ENCODE measurements at places on chromosomes 5 and 9.

DNA sequence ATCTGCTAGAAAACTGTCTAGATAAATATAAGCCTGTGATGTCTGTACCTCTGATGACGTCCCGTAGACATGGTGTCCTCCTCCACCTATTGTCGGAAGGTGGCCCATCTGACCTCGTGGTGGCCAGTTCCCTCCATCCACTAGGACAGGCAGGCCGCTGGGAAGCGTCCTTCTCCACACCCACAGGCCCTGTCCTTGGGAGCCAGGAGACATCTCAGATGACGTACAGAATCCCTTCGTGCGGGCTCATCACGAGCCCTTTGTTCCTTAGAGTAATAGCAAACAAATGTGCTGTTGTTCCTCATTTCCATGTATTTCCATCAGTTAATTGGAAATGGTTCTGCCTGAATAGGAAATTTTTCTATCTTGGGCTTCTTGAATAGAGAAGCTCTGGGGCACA lies 38.3 kb upstream of the TENT4A start:
- no peak for ATAC-seq

DNA sequence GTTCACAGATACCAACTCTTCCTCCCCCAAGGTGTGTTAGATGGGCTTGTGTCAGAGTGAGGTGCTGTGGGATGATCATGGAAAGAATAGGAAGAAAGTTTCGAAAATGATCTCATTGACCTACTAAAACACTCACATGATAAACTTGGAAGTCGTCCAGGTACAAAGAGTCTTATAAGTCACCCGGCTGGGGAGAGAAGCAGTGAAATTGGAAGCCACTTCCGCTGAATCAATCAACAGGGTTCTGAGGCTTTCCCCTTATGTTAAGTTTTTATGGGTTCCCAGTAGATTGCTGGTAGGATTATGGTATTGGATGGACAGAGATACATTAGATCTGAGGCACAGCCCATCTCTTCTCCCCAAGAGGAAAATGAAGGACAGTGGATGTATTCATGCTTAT lies 218.8 kb upstream of the MSX2 start:
- ATAC-seq: no peak

DNA sequence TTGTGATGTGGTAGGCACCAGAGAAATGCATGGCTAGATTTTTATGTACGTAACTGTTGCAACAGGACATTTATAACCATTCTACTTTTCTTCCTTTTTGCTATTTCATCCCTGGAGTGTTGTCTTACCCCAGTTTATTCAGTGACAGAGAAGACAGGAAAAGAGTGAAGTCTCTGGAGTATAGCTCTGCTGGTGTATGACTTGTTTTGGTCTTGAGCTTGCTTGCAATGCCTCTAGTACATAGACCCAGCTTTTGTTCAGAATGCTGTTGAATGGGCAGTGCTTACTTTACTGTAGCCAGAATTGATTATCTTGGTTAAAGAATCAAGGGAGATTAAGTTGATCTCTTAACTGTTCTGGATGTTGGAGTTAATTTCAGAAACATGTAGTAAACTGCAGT lies 94.3 kb downstream of the PBX3 start:
- ATAC-seq: peak; percentile 57

DNA sequence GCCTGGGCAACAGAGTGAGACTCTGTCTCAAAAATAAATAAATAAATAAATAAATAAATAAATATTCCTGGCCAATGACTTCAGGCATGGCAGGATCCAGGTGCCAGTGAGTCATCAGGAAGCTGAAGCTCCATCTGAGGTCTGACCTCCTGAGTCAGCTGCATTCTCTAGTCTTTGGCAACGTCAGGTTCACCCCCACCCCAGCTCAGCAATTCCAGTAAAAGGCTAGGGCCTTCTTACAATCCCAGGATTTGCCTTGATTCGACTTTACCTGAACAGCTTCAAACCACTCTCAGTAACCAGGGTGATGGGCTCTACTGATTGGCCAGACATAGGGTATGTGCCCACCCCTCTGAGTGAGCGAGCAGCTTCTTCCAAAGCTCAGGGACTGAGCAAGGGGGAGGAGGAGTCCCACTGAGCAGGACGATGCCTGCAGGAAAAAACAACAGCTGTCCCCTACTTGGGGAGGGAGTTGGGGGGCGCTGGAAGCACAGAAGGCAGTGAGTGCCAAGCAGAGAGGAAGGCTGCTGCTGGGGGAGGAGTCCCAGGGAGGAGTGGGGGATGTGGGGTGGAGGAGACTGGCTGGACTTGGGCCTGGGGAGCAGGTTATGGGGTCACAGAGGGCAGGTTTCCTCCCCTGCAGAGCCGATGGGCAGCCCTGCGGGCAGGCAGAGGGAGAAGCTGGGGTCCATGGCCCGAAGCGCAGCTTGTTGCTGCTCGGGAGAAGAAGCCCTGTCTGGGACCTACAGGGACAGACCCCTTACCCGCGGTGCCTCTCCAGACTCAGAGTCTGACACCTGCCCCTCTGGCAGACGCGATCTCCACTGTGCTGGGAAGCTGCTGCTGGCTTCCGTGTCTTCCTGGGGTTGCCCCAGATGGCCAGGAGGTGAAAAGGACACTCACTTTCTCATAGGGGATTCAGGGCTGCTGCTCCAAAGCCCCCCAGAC lies 25.9 kb upstream of the UNC5A start:
- peak; percentile 79 for ATAC-seq

DNA sequence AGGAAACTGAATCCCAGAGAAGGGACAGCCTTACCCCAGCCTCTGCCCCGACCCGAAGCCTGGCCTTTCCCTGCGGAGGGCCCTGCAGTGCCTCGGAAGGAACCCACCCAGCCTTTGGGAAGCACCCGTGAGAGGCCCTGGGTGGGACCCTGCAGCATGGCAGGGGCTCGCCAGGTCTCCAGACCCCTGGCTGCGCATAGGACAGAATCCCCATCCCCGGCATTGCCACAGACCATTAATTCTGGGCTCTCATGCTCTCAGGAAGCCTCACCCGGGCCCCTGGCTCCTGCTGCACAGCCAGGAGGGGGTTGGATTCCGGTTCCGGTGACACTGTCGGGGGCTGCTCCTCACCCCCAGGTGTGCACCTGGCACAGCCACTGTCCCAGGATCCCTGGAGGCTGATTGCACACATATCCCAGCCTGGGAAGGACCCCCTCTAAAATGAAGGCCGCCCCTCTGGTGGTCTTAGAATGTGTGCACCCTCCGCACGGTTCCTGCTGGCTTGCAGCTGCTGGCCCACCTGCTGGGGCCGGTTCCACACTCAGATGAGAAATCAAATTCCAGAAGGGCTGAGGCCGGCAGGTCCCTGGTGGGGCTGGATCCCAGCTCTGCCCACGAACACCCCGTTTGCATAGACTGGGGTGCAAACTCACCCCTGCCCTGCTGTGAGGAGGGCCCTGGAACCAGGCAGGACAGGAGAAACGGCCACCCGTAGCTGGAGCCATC lies 4.7 kb downstream of the EGFL7 start:
- no peak for ATAC-seq

- ATAC-seq: peak; percentile 97
Measured at GRCh38 chr5:111984044-111984443, 227.1 kb upstream of the NREP start.

DNA sequence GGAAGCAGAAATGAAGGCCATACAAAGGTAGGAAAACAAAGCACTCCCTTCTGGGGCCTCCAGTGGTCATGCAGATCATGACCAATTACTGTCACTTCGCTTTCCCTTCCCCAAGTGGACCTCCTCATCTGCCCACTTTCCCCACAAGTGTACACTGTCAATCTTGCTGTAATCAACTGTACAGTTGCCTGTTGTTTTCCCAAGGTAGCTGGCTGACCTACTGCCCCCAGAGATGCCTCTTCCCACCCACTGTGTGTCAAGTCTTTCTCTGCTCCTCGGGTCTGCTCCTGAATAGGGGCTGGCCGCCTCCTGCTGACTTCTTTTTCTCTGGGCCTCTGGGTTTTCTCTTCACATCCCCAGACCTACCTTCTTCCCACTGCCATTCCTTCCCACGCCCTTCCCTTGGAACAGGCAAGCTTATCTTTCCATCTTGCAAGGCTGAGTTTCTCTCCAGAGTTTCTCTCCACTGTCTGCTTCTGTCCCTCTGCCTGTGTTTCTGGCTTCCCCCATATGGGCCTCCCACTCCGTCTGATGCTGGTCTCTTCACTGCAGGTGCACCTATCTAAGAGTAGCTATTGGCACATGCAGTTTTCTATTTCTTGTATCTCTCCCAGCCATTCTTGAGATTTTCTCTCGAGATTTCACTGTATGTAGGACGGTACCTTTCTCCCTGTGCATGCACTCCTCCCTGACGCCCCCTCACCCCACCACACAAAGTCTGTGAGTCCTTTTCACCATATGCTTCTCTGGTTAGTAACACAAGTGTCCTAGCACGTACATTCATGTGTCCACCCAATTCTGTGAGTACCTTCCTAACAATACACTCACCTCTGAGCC lies 2.4 kb downstream of the ELL2 start:
- no peak for ATAC-seq

DNA sequence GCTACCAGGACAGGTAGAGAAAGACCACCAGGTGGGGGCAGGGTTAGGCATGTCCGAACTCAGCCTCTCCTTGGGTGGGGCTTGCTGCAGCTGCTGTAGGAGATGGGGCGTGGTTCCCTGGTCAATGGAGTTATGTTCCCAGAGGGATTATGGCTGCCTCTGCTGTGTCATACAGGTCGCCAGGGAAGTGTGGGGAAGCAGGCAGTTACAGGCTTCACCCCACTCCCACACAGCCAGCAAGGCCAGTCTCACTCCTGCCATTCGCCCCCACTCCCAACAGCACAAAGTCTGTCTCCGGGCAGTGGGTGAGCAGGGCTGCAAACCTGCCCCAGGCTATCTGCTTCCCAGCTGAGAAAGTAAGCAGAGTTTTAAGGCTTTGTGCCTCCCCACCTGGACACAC lies 20.0 kb upstream of the CEP72 start:
- no peak for ATAC-seq

DNA sequence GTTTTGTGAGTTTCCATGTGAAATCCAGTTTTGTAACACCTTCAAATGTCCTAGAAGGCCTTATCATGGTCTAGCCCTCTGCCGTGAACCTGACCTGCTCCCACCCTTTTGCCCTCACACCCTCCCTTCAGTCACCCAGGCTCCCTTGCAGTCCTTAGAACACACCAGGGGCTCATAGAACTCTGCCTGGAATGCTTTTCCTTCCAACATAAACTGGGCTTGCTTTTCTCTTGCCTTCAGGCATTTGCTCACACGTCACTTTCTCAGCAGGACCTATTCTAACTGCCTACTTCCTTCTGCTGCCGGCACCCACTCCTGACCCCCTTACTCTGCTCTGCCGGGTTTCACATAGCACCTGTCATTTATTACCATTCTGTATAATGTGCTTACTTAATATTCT lies 111.9 kb downstream of the PDE8B start:
- no peak for ATAC-seq

DNA sequence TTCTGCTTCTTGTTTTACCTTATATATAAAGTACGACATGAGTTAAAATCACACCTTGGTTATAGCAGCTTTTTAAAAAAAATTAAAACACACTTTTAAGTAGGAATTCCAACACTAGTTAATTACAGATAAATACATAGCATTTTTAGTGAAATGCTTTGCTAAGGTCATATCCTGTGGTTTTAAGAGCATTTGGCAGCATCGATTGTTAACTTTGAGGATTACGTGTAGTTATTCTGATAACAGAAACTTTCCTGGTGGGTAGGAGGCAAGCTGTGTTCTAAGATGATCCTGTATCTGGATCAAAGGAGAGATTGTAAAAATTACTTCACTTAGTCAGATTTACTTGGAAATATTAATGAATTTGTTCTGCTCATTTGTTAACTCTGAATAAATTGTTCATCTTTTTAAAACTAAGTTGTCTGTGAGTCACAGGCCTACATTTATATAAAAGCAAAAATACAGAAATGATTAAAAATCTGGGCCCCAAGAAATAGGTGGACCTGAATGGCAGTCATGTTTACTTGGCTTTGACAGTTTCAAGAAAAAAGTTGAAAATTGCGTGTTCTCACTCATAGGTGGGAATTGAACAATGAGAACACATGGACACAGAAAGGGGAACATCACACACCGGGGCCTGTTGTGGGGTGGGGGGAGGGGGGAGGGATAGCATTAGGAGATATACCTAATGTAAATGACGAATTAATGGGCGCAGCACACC lies 58.3 kb downstream of the TRIO start:
- no peak for ATAC-seq

DNA sequence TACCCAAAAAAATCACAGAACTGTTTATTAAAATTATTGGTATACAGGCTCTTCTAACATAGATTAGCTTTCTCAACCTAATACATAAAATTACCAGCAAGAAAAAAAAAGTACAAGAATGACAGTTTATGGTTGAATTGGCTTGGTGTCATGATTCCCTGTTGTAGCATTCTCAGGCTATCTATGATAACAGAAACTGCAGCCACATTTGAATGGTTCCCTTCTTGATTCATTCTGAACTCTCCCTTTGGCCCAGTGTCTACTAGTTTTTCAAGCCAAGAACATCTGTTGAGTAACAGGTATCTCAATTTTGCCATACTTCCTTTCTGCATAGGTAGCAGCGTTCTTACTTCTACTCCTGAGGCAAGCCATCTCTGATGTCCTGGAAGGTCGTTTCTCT lies 3.0 kb downstream of the SPIN1 start:
- ATAC-seq: no peak

- ATAC-seq: peak; percentile 44
Measured at GRCh38 chr5:96433066-96433447, at the start of gene PCSK1. TSS of gene PCSK1 (minus strand) at chr5:96433248. CDS start at chr5:96433042, 206 bp downstream.

DNA sequence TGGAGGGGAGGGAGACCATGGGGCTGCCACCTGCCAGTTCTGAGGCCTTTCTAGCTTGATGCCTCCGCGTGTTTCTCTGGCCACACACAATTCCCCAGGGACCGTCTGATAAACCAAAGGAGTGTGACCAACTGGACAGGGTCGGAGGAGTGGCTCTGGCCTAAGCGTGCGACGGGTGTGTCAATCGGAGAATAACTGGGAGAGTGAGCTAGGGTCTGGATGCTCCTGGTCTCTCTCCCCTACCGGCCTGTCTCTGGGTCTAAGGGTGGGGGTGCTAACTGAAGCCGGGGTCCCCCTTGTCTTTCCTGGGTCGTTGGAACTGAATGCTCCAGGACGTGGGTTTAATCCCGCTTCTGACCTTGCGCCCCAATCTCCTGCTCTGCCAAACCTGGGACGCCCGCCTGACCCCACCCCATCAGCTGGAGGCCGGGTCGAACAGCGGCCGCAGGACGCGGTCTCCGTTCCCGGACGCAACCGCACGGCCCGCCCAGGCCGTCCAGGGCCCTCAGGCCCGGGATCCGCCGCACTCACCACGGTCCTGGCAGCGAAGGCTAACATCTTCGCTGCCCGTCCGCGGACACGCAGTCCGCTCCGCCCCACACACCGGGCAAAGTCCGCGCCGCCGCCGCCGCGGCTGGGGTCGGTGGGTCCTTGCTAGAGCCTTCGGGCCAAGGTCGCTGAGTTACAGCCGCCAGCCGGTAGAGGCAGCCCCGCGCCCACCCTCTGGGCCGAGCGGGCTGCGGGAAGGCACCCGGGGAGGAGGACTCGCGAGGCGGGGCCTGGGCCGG lies 447 bp downstream of the CRAT start:
- ATAC-seq: peak; percentile 50

- peak; percentile 26 for ATAC-seq
Measured at GRCh38 chr9:3962496-3962895, 337.4 kb downstream of the GLIS3 start.

DNA sequence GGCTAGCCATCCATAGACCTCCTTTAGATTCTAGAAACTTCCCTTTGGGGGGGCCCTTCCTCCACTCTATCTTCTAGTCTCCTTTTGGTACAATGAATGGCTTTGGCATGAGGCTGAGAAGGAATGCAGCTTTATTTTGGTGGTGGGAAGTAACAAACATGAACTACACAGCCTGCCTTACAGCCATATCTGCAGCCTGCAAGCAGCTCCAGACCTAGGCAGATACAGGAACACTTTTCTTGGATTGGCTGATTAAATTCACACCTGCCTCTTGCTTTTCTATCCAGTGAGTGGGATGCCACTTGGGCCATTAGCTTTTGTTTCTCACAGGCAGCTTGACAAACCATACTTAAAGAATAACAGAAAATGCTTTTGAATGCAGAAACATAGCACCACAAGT lies 28.2 kb downstream of the NR6A1 start:
- peak; percentile 57 for ATAC-seq

Measured in SK-N-SH treated with all-trans-retinoic acid at 6 μM for 48 hours (cell line).